ENCODE measurements at places on chromosomes 2 and 18.

DNA sequence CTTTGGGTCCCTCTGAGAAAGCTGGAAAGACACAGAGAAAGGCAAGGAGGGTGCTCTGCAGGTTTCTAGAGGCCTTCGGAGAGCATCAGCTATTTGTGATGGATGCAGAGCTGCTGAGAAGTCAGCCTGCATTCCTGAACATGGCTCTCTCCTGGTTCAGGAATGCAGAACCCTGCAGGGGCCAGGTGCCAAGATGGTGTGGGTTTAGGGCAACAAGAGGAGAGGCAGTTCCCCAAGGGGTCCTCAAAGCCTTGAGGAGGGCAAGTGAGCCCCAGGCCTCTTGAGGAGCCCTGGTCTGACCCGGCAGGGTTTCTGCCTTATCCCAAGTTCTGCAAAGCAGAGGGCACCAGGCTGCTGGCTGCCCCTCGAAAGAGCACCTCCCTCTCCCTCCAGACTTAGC lies 93.3 kb downstream of the HS1BP3 start:
- DNase-seq, result no peak

DNA sequence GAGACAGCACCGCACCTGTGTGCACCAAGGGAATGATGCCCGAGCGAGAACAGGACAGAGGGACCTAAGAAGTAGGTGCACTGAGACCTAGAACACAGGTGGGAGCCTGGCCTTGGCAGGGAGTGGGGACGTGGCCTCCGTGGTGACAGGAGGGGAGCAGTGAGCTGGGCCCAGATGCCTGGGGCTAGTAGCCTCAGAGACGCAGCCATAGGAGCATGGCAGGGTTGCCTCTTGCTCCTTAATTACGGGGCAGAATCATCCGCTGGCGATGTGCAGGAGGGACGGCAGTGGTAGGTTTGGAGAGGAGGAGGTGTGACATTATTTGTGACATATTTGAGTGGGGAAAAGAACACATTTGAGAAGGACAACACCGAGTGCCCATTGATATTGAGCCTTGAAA lies 57.0 kb upstream of the HPCAL1 start:
- no peak for DNase-seq

- DNase-seq, result no peak
These were observed 7.0 kb upstream of the TYMS start for GRCh38 chr18:650428-650858.

DNA sequence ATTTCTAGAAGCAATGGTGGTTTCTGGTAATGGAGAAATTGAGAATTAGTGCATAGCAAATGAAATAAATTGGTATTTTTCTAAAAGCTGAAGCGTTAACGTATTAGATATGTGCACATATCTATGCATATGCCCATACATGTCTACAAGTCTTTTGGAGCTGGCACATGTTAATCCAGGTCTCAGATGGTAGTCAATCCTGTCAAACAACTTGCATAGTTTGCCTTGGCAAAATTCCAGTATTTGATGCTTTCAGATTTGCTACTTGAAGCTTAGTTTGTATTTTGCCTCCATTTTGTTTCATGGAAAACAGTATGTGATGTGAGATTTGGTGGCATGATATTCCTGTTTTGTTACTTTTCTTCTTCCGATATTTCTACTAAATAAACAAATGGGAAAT lies 304.6 kb downstream of the PARD3B start:
- DNase-seq, result no peak

- DNase-seq, result no peak
These were observed 47.6 kb downstream of the PLB1 start for GRCh38 chr2:28543316-28544035.

DNA sequence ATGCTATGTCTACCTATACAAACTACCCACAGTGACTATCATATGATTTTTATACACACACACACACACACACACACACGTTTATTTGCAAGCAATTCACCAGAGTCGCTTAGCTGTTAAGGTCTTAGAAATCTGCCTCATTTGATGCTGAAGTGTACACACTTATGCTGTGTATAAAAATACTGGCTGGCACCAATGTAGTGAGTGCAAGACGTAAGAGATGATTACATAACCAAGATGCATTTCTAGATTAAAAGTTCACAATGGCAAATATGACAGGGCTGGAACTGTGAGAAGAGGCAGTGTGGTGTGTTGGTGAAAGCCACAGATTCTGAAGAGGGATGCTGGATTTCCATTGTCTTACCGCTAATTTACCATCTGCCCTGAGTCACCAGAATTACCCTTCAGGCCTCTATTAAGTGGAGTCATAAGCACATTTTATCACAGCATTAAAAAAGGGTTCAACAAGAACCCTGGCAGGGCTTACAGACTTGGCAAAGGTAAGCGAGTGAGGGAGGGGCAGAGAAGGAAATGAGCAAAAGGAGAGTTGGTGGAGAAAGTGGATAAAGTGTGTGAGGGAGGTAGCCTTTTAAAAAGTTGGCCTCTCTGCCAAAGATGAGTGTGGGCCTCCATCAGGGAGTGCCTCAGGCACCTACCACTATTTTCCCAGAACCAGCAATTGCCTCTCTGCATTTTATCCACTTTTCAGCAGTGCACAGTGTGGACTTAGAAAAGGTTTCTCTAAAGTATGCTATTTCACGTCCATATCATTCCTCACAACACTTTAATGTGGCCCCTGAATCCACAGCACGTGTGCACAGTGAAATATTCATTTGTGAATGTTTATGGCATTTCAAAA lies 21.5 kb downstream of the MEIS1 start:
- no peak for DNase-seq

DNA sequence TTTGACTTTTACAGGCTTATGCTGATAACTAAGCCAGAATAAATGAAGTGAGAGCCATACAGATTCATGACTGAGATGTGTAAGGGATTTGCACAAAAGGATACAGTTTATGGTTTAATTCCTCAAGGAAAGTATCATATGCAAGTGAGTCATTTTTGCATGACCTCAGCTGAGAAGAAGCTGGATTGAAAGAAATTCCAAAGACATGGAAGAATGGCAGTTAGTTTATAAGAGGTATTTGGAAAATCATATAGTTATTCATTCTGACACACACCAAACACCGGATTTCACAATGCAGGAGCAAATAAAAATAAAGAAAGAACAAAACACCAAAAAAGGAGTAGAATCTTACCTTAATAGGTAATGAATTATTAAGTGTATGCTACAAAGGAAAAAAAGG lies 83.2 kb upstream of the RND3 start:
- no peak for DNase-seq

GRCh38 chr2:41922177-41922576 lies 125.6 kb upstream of the PKDCC start:
- no peak for DNase-seq

DNA sequence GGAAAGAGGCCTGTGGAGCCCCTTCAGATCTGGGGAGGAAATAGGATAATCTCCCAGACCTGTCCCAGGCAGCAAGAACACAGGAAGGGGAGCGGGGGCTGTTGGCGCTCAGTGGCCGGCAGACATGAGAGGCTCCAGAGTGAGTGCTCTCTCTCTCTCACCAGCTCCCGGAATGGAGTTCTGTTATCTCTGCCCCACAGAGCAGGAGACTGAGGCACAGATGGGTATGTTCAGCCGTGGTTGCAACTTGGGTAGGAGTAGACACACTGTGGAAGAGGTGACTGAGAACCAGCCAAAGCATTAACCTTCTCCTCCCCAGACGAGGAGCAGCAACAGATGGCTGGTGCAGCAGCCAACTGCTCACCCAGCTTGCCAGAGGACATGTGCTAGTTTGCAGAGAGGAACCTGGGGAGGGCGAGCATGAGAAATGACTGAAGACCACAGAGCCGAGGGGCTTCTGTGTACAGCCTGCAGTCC lies 82.0 kb downstream of the NRP2 start:
- DNase-seq, result no peak

DNA sequence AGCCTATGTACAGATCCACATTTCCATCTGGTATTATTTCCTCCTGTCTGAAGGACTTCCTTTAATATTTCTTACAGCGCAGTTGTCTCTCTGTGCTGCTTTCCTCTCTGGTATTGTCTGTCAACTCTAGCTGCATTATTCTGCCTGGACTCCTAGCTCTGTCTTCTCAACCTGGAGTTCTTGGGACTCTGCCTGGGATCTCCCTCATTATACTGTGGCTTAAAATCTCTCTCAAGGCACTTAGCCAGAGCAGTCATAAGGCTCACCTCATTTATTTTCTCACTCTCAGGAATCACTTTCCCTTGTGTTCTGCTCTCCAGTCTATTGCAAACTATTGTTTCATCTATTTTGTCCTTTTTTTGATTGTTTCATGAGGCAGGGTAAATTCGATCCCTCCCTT lies 850.4 kb downstream of the ERBB4 start:
- no peak for DNase-seq

DNA sequence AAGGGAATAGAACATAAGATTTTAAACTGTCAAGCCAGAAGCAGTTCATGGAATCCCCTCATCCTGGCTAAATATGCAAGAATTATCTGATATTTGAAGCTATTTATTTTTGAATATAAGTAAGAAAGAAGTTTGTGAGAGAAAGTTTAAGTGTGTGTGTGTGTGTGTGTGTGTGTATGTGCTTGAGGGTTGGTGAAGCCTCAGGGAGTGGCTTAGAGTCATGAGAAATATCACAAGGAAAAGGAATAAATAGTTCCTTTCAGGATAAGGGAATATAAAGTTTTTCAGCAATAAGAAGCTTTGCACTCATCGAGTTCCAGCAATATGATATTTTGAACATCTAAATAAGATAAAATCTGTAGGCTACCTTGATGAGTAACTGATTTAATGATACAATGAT lies 359.6 kb downstream of the MEIS1 start:
- no peak for DNase-seq

- peak; percentile 20 for DNase-seq
These were observed 37.6 kb downstream of the RMC1 start for GRCh38 chr18:23540867-23541266.

- no peak for DNase-seq
These were observed 32.2 kb downstream of the GPR75 start for GRCh38 chr2:53827398-53828175.

GRCh38 chr2:75023666-75024455 lies 65.4 kb downstream of the POLE4 start:
- no peak for DNase-seq

DNA sequence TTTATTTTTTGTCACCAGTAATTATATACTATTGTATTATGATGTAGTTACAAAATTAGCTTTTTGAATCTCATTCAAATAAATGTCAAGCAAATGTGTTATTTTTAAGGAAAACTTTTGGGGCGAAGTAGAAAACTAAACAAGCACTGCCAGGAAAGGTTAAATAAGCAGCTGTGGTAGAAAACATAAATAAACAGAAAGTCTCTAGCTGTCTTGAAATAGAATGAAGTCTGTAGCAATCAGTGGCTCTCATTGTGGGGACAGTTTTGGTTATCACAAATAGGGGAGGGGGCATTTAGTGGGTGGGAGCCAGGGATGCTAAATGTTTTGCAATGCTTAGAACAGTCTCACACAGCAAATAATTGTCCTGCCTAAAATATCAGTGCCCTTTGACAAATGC lies 3.4 kb downstream of the INSIG2 start:
- no peak for DNase-seq

DNA sequence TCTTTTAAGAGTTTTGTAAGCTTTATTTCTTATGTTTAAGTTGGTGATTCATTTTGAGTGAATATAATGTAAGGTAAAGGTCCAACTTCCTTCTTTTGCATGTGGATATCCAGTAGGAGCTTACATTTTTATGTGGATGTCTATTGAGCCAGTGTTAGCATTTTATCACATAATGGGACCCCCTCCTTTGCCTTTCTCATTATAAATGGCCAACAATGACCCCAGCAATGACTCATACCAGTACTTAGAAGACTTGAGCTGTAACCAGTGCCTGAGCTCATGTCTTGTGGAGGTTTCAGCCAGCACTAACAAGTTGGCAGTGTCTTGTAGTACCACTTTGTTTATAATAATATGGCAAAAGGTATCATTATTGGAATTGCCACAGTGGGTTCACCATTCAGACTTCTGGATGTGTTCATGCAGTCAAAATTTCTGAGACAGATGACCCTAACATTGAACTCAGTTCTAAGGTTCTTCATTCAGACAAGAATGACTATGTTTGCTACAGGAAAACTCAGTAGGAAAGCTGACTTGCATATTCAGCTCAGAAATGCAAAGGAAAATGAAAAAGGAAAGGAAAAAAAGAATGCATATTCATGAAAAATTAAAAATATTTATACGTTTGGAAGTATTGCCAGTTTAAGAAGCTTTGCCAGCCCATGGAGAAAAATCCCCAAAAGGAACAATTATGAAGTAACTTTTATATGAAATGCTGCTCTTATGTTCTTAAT lies 41.0 kb downstream of the CDKL4 start:
- DNase-seq, result no peak

GRCh38 chr2:45044916-45045315 lies 35.7 kb upstream of the SIX2 start:
- DNase-seq, result no peak

DNA sequence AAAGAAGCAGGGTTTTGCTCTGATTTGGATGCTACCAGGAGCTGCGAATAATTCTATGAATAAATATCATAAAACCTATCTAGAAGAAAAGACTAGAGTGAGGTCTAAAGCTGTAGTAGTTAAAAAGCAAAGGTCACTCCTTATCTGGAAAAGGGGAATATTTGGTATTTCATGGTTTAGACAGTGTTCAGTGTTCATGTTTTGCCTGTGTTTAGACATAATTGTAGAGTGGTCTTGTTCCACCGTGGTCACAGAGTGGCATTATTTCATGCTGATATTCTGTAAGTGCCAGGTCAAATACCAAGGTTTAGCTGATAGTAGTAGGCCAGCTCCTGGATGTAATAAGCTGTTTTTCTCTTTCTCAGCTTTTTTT lies 10.8 kb downstream of the SPAST start:
- no peak for DNase-seq

- DNase-seq, result no peak
These were observed 58.6 kb upstream of the ZFP36L2 start for GRCh38 chr2:43284967-43285366.

GRCh38 chr2:105904938-105905337 lies 160.2 kb downstream of the NCK2 start:
- no peak for DNase-seq

- no peak for DNase-seq
These were observed 41.3 kb downstream of the NGEF start for GRCh38 chr2:232971744-232972143.

- DNase-seq, result no peak
These were observed 692.1 kb upstream of the CELF4 start for GRCh38 chr18:38257661-38258060.

DNA sequence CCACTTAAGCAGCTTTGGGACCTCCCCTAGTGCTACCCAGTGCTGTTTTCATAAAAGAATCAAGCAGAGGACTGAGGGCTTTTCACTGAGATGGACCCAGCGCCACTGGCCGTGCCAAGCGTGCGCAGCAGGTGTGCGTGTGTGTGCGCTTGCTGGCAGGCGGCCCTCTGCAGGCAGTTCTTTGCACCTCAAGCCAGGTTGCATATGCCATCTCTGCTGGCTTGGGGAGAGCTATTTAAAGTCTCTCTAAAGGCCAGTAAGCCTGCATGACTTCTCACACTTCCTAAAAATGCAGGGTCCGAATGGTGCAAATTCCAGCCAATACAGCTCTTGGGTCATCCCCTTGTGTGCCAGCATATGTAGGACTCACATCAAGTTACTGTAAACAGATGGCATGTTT lies 255.5 kb downstream of the RNF152 start:
- no peak for DNase-seq

- no peak for DNase-seq
These were observed 142.0 kb downstream of the RTP5 start for GRCh38 chr2:242011516-242011915.

- no peak for DNase-seq
These were observed 12.1 kb downstream of the ACTR3 start for GRCh38 chr2:113901943-113902342.

All from GM12891 (cell line).